NCI-H1092 treated with DMSO at 0.1 percent for 48 hours (cell line): ENCODE measurements at places on chromosomes 4 and X.

- no peak for DNase-seq
Observed at GRCh38 chr4:121784975-121785374, 16.1 kb upstream of the EXOSC9 start.

GRCh38 chr4:53477038-53477565 lies 99.7 kb downstream of the FIP1L1 start:
- no peak for DNase-seq

DNA sequence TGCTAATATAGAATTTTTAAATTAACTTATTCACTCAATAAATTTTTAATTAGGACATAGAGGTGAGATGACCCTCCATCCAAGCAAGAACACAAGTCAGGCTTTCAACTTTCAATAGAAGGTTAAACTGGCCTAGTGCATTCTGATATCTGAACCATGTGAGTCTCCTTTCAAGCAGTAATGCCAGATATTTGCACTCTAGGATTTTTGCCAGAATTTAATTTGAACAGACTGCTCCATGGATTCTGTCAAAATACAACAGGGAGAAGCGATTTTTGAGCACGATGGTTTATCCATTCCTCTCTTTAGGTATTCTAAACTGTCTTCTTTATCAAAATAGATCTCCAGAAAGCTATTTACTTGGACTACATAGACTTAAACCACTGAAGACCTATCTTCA lies 72.0 kb upstream of the DCLK2 start:
- DNase-seq, result peak; percentile 58

DNA sequence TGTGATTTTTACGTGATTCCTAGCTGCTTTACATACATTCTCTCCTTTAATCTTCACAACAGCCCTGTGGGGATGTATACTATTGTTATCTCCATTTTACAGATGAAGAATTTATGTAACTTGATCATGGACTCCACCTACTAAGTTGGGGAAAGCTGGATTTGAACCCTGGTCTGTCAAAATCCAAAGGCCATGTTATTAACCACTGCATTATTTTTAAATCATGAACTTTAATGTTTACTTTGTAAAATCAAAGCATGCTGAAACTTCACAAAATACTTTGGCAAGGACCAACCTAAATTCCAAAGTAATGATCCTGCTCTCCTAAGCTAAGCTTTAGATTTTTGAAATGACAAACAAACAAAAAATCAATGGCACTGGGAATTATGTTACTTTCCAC lies 26.1 kb downstream of the FAM47E start:
- no peak for DNase-seq

DNA sequence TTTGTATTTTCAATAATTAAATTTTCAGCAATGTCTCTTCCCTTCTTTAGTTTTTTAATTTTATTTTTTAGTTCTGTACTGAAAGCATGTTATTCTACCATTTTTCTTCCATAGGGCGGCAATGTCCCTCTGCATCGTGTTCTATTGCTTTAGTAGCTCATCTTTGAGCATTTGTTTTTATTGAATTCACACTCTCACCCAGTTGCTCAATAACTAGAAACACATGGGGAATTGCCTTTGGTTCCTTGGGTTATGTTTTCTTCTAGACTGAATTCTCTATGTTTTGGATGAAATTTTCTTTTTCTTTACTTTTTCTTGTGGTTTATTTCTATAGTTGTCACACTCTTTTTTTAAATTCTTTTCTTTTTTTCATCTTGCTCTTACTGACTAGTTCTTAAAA lies 233.8 kb upstream of the LDB2 start:
- DNase-seq, result no peak

DNA sequence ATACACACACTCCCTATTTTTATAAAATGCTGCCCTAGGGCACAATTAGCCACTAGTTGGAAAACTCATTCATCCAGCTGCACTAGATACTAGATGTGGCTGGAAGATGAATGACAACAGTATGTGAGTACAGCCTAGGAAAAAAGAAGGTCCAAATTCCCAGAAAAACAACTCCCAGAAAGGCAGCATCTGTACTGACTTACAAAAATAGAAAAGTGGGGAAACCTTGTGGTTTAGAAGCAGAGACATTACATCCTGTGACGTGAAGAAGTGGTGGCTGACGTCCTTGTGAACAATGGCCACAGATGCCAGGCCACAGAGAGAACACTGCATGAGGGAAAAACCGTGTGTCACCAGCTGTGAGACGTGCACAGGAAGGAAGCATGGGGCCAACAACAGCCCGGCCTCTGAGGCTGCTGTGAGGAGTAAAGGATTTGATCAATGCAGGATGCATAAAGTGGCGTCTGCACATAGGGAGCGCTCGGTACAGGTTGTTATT lies 81.2 kb downstream of the SPRY1 start:
- DNase-seq, result no peak

- no peak for DNase-seq
Observed at GRCh38 chr4:154119317-154119716, 330.4 kb upstream of the SFRP2 start.

DNA sequence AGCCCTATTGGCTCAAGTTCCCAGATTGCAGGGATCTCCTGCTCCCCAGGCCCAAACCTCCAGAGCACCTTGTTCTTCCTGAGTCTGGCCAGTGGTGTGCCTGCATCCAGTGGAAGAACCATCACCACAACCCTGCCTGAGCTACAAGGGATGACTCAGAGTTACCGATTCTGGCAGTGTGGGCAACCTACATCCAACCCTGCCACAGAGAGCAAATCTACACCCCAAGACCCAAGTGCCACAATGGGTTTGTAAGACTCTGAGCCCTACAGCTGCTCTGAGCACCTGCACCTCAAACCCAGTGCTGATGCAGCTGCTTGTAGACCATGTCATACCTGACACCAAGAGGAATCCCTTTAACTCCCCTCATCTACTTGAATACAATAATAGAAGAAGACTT lies 110.0 kb downstream of the SOWAHB start:
- no peak for DNase-seq

DNA sequence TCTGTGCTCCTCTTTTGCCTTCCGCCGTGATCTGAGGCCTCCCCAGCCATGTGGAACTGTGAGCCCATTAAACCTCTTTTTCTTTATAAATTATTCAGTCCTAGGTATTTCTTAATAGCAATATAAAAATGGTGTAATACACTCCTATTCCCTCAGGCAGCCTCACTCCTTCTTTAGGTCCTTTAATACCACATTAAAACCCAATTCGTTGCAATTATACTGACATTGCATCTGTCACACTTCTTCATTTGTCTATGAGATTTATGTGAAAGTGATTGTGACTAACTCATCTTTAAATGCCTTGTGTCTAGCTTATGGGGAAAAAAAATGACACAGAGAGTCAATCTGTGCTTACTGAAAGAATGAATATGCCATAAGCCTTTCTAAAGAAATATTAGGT lies 1035.2 kb upstream of the SLIT2 start:
- DNase-seq, result no peak

- peak; percentile 69 for DNase-seq
Observed at GRCh38 chr4:174764105-174764729, 64.8 kb downstream of the GLRA3 start.

GRCh38 chr4:54971474-54971950 lies 153.9 kb downstream of the KDR start:
- DNase-seq, result peak; percentile 75

- DNase-seq, result peak; percentile 33
Observed at GRCh38 chr4:104015680-104016079, 295.9 kb upstream of the TACR3 start.

- no peak for DNase-seq
Observed at GRCh38 chr4:161005746-161006145, 1158.1 kb downstream of the FSTL5 start.

DNA sequence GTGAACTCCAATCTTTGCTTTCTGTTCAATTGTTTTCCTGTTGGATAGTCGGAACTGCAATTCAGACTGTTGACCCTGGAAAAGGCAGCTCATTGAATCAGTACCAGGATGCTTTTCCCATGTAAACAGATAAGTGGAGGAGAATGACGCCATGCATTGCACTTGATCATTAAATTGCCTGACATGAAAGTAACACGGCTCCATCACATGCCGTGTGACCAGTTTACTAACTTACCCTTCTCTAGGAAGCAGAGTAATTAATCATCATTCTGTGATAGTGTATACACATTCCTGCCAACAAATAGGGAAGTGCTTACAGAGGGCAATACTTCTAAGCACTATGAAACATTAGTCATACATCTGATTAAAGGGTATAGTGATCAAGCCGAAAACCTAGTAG lies 101.4 kb downstream of the PPARGC1A start:
- DNase-seq, result no peak

GRCh38 chrX:135893294-135893817 lies at the start of the genes CT45A10 and SAGE1:
TSS of gene CT45A10 (minus strand) at chrX:135893444. CDS start at chrX:135885344, 8,100 bp downstream.
TSS of gene SAGE1 (plus strand) at chrX:135893716. CDS start at chrX:135896243, 2,527 bp downstream.
- no peak for DNase-seq

DNA sequence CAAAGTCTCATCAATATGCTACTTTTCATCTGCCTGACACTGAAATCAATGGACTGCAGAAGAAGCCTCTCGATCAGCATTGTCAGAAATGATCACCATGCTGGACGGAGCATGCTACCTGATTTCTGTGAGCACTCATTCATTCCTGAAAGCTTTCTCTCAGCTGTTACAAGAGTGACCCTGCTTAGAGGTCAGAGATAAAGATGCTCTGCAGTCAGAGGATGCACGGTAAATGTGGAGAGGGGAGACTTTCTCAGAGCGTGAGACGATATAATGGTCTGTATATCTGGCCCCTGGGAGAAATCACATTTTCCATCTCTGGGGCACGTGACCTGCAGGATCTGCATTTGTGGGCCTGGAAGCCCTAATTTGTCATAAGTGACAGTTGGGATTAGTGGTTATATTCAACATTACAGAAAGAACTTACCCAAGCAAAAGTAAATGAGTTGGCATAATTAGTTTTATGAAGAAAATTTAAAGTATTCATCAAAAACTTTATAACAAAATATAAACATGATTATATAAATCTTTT lies 125.6 kb upstream of the TTC29 start:
- no peak for DNase-seq

GRCh38 chr4:148007792-148008191 lies 275.9 kb downstream of the ARHGAP10 start:
- DNase-seq, result no peak

DNA sequence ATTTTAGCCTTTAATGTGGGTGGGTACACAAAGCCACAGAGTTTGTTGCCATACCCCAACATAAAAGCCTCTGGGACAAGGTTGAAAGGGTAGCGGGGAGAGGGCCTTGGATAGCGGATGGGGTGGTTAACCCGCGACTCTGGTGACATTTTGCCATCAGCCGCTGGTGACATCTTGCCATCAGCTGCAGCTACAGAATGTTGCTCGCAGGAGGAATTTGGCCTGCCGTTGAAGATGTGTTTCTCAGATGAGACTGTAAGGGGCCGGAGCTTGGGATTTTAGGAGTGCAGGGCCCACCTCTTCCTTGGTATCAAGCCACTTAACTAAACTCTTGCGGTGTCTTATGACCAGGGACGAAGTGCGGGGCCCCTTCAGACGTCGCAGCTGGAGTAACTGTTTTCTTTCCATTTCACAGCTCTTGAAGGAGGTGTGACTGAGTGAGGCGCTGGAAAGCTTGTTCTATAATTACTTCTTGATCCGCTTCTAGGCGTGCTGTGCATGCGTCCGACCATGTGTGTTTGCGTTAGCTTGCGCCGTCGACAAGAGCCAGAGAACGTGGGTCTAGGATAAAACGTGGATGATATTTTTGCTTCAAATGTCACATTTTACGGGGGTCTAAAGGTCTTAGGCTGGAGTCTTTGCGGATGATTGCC lies 820 bp upstream of the RASL11B start:
- DNase-seq, result no peak

GRCh38 chrX:135951291-135951690 lies 22.5 kb downstream of the MMGT1 start:
- no peak for DNase-seq

- DNase-seq, result no peak
Observed at GRCh38 chr4:125434136-125434535, 119.4 kb downstream of the FAT4 start.

GRCh38 chrX:13827298-13828090 lies 10.6 kb upstream of the GPM6B start:
- no peak for DNase-seq
